NCI-H446 (cell line): ENCODE measurements at places on chromosomes 4 and X.

DNA sequence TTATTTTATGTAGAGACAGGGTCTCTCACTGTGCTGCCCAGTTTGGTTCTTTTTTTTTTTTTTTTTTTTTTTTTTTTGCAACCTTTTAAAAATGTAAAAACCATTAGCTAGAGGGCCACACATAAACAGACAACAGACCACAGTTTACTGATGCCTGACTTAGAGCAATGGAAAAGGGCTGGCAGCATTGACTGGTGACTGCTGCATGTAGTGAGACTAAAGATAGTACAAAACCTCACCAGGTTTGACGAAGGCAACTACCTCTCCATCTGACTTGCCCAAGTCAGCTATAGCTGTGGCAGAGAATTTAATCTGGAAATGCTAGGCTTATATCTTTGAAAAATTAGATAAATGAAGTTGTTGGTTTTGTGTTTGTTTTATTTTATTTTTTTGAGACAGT, 102.9 kb downstream of the RBM47 start:
- DNase-seq, result no peak

- no peak for DNase-seq
These were observed 8.5 kb upstream of the LHFPL1 start for GRCh38 chrX:112688242-112688641.

GRCh38 chr4:169658975-169659715, 38.8 kb downstream of the CLCN3 start:
- DNase-seq, result no peak

DNA sequence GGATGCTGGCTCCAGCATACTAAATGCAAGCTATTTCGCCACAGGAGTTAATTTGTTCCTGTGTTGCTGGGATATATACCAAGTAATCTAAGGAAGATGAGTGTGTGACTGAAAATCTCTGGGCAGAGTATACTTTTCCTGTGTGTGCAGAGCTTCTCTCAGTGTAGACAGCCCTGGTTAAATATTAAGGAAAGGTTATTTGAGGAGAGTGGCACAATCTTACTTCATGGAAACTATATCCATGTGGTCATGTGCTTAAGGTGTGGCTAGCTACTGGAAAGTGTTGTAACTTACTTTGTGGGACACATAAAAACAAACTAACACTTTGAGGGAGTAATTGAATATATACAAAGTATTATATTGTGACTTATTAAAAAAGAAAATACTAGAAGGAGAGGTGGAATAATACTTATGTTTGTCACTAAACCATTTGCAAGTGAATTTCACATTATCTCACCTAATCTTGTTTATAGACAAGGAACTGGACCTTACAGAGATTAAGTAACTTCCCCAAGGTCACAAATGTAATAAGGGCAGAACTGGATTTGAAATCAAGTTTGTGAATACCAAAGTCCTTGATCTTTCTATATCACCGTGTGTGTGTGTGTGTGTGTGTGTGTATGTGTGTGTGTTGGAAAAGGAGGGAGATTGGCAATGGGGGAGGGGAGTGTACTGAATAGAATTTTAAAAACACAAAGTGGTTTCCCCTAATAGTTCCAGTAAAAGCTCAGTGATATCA, 408.2 kb upstream of the NR3C2 start:
- DNase-seq, result no peak

- DNase-seq, result no peak
These were observed 258.5 kb upstream of the GIMD1 start for GRCh38 chr4:106627051-106627450.

GRCh38 chrX:1062351-1062750, 150.1 kb downstream of the CRLF2 start:
- DNase-seq, result no peak

DNA sequence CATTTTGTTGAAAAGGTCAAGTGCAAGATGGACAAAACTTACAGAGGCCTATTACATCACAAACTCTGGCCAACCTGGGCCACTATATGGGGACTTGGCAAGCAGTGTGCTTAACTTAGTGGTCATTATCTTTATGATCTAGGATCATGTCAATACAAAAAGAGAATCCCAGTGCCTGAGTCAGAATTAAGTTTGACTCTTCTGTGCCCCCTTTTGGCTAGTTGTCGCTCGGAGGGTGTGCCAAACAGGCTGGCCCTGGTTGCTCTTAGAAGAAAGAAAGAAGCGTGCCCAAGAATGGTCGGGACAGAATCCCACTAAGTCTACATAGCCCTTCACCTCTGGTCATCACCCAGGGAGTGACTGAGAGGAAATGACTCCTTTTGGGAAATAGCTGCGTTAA, 100.1 kb downstream of the EIF4E start:
- peak; percentile 20 for DNase-seq
